Ovary (tissue), 10 donors: ENCODE measurements at places on chromosomes 11 and 22. TPM values are rescaled to one million over a fixed set of nuclear protein-coding genes. Genes with fewer than 3 reads are reported as not detected.

DNA sequence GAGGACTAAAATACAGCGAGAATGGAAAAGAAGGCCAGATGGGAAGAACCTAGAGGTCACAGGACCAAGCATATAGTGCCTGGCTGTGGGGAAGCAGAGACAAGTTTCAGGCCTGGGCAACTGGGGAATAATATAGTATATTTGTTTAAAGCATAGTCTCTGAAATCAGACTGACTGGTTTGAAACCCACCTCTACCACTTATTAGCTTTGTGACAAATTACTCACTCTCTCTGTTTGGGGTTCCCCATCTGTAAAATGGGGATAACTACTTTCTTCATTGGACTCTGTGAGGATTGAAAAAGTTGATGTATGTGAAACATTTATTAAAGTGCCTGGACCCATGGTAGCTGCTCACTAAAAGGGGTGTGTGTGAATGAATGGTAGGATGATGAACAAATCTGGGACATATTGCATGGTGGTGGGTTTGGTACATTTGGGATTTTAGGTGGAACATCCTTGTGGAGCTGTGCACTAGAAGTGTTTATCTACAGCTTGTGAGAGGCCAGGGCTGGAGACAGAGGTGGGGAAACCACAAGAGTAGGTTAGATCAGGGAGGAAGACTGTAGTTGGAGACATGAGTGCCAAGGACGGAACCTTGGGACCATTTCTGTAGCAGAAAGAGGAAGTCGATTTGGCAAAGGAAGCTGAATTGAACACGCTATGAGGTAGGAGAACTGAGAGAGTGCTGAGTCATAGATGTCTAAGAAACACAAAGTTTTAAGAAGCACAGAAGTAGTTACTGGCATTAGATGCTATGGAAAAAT lies 52.6 kb downstream of the SWAP70 start:
- no peak for DNase-seq

DNA sequence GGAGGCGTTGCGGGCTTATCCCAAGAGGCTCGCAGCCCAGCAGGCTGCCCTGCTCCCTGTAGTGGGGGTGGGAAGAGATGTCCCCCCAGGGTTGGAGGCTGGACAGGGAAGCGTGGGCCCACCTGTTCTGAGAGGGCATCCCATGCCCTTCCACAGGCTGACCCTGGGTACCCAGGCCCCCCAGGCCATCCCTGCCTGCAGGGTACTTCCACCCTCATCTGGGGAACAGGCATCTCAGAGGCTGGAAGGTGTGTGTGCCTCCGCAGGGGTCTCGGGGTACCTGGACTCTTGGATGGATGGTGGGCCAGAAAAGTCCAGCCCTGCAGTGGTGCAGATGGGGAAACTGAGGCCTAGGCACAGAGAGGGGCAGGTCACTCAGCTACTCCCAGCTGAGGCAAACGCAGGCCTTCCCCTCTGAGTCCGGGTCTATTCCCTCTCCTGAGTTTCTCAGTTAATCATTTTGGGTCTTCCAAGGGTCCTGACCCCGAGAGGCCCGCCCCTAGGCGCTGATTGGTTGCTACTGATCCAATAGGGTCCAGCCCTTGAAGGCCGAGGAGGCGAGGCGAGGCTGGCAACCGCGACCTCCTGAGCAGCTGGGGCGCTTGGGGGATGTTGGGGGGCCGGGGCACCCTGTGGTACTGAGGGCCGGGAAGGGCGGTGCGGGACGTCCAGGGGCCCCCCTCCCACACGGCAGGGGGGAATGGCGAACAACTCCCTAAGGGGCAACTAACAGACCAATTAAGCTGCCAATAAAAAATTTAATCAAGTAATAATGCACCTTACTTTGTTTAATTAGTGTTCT lies 23.8 kb downstream of the FLRT1 start:
- DNase-seq = no peak

DNA sequence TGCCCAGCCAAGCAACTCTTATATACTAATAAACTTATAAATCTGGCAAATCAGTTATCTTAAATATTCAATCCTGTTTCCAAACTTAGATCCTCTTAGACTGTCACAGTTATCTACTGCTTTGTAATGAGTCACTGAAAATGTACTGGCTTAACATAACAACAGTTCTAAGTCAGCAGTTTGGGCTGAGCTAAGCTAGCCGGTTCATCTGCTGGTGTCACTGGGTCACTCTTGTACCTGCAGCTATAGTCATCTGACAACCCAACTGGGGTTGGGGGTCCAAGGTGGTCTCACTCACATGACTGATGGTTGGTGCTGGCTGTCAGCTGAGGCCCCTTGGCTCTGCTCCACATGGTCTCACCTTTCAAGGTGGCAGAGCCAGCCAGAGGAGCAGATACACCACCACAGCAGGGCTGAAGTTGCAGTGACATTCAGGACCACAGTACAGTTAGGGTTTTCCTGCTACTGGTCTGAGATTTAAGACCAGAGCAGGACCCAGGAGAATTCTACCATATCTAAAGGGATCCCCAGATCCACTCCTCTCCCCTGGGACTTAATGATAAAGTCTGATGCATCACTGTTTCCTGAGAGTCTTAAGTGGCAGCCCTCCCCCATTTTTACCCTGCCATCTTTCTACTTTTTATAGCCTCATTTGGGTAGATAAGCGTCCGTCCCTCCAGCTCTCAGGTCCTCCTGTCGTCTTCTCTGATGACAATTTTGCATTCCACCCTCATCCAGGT lies 7.9 kb upstream of the MACROD1 start:
- no peak for DNase-seq

GRCh38 chr22:39142088-39142680 lies 10.3 kb downstream of the CBX7 start:
- DNase-seq = no peak

GRCh38 chr11:100849009-100849900 lies 162.2 kb downstream of the ARHGAP42 start:
- no peak for DNase-seq

DNA sequence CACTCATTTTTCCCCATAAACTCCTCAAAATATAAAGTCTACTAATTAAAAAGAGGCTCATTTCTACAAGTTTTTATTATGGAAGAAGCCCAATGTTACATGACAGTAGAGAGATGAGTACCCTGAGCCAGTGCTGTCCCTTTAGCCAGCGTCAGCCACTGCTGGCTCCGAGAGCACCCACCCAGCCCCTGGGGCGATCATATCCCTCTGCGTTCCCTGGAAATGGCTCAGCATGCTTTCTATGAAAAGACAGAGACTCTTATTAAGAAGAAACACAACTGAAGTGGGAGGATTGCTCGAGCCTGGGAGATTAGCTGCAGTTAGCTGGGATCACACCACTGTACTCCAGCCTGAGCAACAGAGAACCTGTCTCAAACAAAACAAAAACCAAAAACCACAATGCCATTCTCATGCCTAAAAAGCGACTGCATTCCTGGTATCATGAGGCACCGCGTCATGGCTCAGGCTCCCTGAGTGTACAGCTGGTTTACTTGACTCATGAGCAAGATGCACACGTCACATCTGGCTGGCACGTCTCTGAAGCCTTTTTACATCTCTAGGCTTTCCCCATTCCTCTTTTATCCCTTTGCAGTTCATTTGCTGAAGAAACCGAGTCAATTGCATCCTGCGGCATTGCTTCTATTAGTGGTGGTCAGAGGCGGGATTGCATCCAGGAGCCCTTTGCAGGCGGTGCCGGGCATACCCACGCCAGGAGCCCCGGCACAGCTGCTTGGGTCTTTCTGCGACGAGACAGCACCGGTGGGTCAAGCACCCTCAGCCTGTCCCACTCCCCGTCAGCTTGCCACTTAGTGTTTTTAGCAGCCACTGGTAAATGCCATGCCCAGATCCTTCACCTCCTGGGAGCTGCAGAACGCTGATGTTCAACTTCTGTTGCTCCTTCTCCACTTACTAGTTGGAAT lies 119.9 kb downstream of the CTTN start:
- DNase-seq = no peak

Gene CLCF1
- polyA plus RNA-seq = 9.6 TPM
